ENCODE measurements at places on chromosomes 7 and 10.

DNA sequence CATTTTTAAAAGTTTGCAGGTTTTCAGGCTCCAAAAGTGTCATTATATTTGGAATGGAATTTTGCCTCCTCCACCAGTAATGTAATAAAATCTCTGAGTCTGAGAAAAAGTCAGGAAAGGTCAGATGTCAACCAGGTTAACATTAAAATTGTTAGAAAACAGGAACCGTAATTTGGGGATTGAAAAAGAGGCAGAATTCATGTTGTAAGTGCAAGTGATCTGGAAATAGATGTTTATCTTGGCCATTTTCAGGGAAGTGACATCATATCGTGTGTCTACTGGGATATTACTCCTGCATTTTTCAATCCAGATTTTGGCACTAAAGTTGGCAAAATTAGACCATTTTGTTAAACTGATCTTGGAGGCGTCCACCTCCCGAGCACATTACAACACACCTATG lies 428.5 kb upstream of the MGMT start:
- DNase-seq: no peak

DNA sequence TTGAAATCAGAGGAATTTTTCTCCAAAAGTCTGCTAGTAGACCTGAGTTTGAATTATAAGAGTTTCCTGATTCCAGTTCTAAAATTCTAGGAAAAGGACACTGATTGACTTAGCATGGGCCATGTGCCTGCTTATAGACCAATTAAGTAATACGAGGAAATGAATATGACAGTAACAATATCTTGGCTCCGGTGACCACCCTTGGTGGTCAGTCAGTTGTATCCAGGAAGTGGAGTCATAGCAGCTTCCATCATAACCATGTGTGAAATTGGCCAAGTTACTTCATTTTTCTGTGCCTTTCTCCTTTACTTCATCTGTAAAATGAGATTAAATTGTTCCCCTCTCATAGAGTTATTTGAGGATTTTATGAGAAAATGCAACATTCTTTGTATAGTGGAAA lies 66.9 kb downstream of the MTPAP start:
- no peak for DNase-seq

GRCh38 chr10:29067628-29068027 lies 221.2 kb upstream of the LYZL1 start:
- no peak for DNase-seq

GRCh38 chr7:83476511-83477050 lies 172.4 kb downstream of the SEMA3E start:
- no peak for DNase-seq

DNA sequence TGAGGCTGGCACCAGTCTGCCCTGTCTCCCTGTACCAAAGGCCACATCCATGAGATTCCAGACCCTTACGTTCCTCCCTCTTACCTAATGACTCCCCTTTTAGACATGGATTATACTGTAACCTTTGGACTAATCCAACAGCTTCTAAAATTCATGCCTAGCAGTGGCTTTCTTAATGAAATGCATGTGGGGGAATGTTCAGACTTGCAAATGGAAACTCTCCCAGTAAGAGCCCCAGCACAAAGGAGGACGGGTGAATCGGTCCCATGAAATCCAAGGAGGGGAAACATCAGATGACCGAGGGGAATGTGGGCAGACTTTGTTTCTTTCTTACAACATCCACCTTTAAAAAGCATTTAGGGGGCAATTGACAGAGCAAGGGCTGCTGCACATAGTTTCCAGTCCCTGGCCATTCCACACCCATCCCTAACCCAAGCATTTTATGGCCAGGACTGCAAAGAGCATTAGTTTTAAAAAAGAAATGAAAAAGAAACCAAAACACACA lies 71.5 kb downstream of the COL13A1 start:
- no peak for DNase-seq

DNA sequence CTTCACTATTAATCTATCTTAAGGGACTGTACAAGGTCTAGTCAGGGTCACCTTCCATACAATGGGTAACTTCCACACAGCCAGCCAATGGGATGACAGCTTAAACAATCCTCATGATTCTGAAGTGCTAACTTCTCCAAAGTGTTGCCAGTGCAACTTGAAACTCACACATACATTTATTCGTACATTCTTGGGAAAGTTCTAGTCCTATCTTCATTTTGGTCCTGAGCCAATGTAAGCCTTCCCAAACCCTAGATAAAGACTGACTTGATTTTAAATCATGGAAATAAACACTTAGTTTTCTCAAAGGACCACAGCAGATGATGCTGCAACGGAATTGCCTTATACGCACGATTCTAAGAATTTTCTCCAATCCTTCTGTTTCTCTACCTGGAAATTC lies 117.5 kb upstream of the COL1A2 start:
- no peak for DNase-seq

- DNase-seq: no peak
Observed at GRCh38 chr10:3976718-3977117, 191.7 kb upstream of the KLF6 start.

GRCh38 chr10:76432016-76433012 lies 1000.9 kb downstream of the LRMDA start:
- DNase-seq: no peak

GRCh38 chr10:103244666-103245271 lies 918 bp upstream of the RPEL1 start:
- DNase-seq: peak; percentile 82

DNA sequence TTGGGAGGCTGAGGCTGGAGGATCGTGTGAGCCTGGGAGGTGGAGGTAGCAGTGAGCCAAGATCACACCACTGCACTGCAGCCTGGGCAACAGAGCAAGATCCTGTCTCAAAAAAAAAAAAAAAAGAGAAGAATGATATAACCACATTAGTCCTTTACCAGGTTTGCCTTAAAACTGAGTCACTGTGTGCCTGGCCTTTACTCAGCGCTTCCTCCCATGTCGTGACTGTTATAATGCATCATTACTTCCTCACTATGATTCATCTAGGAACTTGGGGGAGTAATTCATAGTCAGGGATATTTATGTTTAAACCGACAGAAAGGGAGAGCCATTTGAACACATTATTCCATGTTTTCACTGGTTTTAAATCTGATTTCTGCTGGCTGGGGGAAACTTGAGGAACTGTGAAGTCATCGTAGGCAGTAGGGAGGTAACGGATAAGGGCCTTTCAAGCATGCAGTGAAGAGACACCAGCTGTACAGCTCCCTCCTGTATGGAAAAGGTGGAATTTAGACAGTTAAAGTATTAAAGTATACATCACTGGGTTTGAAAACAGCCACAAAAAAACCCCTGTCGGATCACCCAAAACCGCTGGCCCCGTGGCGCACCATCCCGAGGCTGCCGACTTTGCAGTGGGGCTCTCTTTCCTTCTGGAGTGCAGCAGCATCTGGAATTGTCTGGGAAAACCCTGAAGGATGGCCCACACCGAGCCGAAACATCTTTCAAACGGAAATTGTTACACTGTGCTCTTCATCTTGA lies 119.8 kb downstream of the NKX6-2 start:
- DNase-seq: no peak

DNA sequence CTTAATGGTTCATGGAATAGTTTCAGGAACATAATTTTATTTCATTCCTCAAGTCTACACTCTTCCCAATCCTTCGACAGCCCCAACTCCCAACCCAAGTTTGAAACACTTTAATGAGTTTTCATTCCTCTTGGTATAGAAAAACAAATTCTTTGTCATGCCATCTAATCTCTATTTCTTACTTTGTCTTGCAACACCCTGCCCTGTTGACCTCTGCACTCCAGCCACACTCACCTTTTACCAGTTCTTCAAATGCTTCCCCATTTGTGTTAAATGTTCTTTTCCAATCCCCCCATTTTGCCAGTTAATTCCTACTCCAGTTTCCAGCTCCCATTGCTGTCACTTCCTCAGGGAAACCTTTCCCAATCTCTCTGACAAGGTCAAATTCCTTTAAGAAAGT lies 21.9 kb downstream of the ASAH2 start:
- no peak for DNase-seq

- DNase-seq: no peak
Observed at GRCh38 chr7:68249611-68250010, 1253.0 kb downstream of the TYW1 start.

DNA sequence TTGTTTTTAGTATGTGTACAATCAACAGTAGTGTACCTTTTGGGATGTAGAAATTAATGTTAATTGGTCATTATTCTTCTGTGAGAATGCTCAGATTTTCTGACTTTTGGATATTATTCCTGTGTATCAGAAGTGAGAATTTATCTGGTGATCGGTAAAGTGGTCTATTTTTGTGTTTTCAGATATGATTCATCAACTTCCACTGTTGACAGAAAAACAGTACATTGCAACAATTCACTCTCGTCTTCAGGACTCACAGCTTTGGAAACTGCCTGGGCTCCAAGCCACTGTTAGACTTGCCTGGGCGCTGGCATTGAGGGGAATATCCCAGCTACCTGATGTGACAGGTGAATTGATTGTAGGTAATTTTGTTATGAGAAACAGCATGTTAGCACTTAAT lies 20.9 kb downstream of the NUP205 start:
- no peak for DNase-seq

DNA sequence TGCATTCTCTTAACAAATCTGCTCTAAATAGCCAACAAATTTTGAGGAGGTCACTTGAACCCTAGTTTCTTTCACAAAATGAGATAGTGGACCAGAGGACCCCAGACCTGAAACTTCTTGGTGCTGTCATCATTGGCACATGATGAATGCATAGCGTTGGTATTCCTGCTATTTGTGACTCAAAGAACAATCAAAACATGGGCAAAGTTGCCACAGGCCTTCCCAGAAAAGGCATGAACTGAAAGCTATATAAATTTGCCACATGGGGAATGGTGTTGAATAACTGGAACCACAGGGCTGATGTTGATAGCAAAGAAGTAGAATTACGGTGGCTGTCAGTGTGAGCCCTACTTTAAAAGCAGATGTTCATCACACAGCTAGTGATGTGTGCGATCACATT lies 219.9 kb upstream of the KMT2E start:
- no peak for DNase-seq

GRCh38 chr7:98423043-98423442 lies 22.2 kb upstream of the BAIAP2L1 start:
- peak; percentile 54 for DNase-seq

DNA sequence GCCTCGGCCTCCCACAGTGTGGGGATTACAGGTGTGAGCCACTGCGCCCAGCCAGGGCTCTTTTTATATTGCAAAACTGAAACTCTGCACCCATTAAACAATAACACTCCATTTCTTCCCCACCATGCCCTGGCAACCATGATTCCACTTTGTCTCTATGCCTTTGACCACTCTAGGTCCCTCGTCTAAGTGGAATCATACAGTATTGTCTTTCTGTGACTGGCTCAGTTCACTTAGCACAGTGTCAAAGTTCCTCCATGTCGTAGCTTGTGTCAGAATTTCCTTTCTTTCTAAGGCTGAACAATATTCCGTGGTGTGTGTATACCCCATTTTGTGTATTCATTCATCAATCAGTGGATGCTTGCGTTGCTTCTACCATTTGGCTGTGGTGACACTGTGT lies 46.2 kb downstream of the CUX1 start:
- DNase-seq: no peak

DNA sequence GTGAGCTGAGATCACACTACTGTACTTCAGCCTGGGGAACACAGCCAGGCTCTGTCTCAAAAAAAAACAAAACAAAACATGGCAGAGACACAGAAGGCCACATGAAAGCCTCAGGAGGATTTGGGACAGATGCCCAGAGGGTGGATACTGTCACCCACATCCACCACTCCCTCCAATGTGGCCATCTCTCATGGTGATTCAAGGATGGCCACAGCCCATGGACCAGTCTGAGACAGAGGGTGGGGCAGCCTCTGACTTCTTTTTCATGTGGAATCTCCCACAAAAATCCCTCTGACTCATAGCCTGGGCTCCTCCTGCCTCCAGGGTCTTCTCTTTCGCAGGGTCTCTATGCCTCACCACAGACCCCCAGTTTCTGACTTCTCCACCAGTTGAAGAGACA lies 59.0 kb upstream of the GTF2I start:
- DNase-seq: no peak

DNA sequence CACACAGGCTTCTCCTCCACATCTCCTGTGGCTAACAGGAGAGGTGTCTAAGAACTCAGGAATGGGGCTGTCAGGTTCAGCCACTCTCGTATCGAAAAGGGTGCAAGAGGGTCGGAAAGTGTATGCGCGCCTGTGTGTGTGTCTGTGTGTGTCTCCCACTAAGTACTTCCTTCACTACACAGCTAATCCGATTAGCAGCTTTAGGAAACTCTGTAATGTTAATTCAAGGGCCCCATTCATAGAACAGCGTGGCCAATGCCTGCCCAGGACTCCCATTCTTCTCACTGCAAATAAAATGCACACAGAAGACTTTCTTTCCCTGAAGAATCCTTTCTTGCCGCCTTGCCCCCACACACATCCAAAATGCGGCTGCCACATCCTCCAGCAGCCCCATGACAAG lies 39.9 kb downstream of the TLL2 start:
- DNase-seq: no peak

- no peak for DNase-seq
Observed at GRCh38 chr7:16055263-16055976, 365.9 kb downstream of the CRPPA start.

DNA sequence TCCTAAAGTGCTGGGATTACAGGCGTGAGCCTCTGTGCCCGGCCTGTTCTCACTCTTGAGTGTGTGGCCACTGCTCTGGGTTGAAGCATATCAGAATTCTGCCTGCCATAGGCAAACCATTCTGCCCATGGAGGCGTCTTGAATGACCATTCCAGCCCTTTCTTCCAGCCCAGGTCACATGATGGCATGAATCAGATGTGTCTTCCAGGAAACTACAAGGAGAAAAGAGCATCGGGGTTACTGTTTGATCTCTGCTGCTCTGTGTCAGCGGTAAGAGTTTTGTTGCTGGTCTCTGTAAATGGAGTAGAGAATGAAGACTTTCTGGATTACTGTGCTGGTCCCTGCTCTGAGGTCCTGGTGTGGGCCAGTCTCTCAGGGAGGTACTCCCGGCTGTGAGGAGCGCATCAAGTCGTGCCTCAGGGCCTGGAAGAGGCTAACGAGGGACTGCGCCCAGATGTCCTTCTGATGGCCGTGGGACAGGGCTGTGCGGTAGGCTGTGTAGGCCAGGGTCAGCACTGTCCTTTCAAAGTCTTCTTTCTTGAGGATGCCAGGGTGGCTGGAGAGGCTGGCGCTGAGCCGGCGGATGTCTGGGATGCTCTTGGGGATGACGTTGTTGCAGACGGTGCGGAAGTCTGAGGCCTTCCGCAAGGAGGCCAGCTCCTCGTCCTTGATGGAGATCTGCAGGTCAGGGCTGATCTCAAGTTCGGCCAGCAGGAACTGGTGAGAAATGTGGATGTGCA lies 5.8 kb upstream of the SLC13A4 start:
- no peak for DNase-seq

DNA sequence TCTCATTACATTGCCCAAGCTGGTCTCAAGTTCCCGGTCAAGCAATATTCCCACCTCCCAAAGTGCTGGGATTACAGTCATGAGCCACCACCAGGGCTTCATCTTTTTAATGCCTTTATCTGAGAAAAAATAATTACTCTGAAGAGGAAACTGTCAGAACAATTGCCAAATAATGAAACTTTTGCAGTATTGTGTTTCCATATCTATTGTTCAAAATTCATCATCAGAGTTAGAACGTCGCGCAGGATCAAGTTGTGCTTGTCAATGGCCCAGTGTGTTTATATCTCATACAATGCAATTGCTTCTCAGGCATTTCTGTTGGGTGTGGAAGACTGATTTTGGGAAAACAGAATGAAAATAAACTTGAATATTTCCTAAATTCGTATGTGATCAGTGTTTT lies 143.1 kb downstream of the ARID5B start:
- DNase-seq: no peak

GRCh38 chr10:6431186-6431585 lies 148.9 kb downstream of the PRKCQ start:
- no peak for DNase-seq
